Smooth muscle cell of trachea (primary cell): ENCODE measurements at places on chromosomes 2 and 18. TPM values are rescaled to one million over a fixed set of nuclear protein-coding genes. Genes with fewer than 3 reads are reported as not detected.

The HNMT gene
- 20.8 and 45.4 TPM in 2 replicates for total RNA-seq

The CNGA3 gene
- under 0.01 and 0.17 TPM in 2 replicates for total RNA-seq

The NR4A2 gene
- total RNA-seq, result 0.15 and 0.33 TPM in 2 replicates

The MC5R gene
- total RNA-seq, result not detected in 2 replicates

The DPYSL5 gene
- total RNA-seq, result under 0.01 TPM in 1 of 2 replicates, not detected in the other

The CNTNAP5 gene
- not detected in 2 replicates for total RNA-seq
